ENCODE measurements at places on chromosomes 4 and X.

DNA sequence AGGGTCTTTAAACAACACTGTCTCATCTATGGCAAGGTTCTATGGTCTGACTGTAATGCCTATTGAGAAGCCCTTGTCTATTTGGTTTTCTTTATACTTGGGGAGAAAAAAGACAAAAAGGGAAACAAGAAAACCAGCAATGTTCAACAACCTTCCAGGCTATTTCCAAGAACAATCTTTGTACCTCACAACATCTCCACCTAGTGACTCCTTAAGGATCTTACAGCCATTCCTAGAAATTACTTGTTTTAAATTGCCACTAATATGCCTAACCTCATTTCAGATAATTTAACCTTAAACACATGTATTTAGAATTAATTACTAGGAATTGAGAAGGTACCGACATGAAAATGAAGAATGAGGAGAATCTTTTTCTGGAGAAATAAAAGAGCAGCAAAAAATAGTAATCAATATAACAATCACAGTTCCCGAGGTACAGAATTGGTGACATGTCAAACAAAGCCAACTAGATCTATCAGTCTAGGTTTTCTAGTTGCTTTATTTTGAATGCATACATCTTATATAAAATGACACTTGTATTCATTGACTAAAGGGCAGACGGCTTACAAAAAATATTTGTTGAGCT lies 1.6 kb upstream of the RBM46 start:
- no peak for DNase-seq

DNA sequence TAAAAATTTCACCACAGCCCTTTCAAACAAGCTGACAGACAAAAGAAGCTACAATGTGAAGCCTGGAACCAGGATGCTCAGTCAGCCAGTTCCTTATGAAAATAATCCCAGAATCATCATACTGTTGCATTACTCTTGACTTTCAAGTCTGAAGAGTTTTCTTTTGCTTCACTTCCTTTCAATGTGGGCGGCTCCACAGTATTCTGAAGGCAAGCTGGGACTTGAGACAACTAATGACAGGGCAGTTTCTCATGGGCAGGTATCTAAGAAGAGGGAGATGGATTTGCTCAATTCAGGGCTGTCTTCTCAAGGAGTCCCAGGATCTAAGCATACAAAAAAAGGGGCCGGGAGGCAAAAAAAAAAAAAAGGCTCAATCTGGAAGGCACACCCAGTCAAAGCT lies 173.4 kb downstream of the PAPSS1 start:
- DNase-seq: no peak

GRCh38 chrX:44036336-44036735 lies 63.1 kb upstream of the NDP start:
- no peak for DNase-seq

DNA sequence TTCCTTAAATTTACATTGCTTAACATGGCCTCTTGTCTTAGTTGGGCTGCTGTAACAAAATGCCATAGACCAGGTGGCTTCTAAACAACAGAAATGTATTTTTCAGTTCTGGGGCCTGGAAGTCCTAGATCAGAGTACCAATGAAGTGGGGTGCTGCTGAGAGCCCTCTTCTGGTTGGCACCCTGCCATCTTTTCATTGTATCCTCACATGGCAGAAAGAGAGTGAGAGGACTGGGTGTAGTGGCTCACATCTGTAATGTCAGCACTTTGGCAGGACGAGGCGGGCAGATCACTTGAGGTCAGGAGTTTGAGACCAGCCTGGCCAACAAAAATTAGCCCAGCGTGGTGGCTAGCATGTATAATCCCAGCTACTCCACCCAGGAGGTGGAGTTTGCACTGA lies 12.0 kb upstream of the KLB start:
- DNase-seq: no peak

DNA sequence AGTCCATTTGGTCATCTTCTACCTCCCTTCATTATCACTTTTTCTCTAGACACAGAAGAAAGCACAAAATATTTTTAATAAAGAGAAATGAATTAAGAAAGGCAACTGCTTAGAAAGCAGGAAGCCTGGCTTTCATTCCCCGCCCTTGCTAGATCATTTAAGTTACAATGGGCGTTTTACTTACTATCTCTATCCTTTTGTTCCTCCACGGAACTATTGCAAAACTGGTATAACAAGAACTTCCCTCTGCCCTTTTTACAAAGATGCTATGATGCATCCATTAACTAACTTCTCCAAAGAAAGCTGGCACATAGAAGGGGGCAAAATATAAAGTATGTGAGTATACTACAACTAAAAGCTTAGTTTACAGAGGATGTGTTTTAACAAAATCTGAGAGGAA lies 434.5 kb upstream of the FTHL17 start:
- no peak for DNase-seq

GRCh38 chr4:946103-946450 lies 13.8 kb downstream of the TMEM175 start:
- DNase-seq: no peak

GRCh38 chr4:8321771-8322170 lies 52.2 kb downstream of the HTRA3 start:
- DNase-seq: no peak

DNA sequence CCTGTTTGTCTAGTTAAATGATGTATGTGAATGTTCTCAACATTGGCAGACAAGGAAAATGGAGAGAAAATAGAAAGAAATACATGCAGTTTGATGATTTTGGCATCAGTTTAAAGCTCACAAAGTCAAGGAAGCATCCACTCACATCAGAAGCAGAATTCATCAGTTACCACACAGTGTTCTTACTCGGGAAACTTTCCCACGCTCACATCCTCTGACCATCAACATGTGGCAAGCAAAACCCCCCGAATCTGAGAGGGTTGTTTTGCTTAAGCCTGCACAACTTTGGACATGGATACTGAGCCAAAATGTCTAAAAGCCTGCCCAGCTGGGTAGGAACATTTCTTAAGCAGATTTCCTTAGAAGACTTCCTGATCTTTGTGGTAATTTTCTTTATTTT lies 407.6 kb downstream of the ANKRD50 start:
- no peak for DNase-seq
